Sigmoid colon (tissue), 7 donors: ENCODE measurements at places on chromosomes 3 and 15. TPM values are rescaled to one million over a fixed set of nuclear protein-coding genes. Genes with fewer than 3 reads are reported as not detected.

CX3CR1 gene
- total RNA-seq = 0.16 TPM

DNA sequence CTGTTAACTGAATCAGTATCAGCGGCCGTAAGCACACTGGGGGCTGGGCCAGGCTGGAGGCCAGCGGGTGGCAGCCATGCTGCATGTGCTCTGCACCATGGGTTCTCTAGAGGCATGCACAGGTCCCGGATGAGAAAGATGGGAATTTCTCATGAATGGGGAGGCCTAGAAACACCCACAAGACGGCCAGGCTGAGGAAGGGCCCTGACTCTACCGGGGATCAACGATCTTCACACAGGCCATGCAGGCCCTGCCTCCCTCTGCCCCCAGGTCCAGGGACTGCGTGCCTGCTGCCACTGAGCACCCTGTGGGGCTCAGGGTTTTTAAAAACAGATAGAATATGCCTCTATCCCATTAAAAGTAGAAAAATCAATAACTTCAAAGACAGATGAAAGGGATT lies 32.7 kb downstream of the SLC41A3 start:
- no peak overlapping the region for H3K27ac ChIP-seq
- no peak for DNase-seq
- no peak overlapping the region for H3K4me3 ChIP-seq
- no peaks in the 10 kb centered on the region for H3K36me3 ChIP-seq
- H3K4me1 ChIP-seq = no peaks in the 10 kb centered on the region

GRCh38 chr3:52704611-52705437 lies 767 bp downstream of the GLT8D1 start:
- H3K36me3 ChIP-seq = peaks cover 5% of the 10 kb centered on the region
- H3K4me3 ChIP-seq = peak overlapping the region; percentile 65
- H3K27me3 ChIP-seq = no peaks in the 10 kb centered on the region
- peak overlapping the region; percentile 86 for H3K27ac ChIP-seq
- no peaks in the 10 kb centered on the region for H3K4me1 ChIP-seq
- no peak for DNase-seq

- DNase-seq = no peak
- H3K27me3 ChIP-seq = no peaks in the 10 kb centered on the region
- no peak overlapping the region for H3K4me3 ChIP-seq
Measured at GRCh38 chr15:70093070-70093469, 4.6 kb downstream of the TLE3 start.

GRCh38 chr3:4355401-4356219 lies 52.4 kb downstream of the SETMAR start:
- no peak overlapping the region for H3K27ac ChIP-seq
- H3K36me3 ChIP-seq = no peaks in the 10 kb centered on the region
- no peaks in the 10 kb centered on the region for H3K27me3 ChIP-seq
- H3K4me1 ChIP-seq = peaks cover 12% of the 10 kb centered on the region
- no peak overlapping the region for H3K4me3 ChIP-seq

KCNMB2 gene
- 3.2 TPM for total RNA-seq

DNA sequence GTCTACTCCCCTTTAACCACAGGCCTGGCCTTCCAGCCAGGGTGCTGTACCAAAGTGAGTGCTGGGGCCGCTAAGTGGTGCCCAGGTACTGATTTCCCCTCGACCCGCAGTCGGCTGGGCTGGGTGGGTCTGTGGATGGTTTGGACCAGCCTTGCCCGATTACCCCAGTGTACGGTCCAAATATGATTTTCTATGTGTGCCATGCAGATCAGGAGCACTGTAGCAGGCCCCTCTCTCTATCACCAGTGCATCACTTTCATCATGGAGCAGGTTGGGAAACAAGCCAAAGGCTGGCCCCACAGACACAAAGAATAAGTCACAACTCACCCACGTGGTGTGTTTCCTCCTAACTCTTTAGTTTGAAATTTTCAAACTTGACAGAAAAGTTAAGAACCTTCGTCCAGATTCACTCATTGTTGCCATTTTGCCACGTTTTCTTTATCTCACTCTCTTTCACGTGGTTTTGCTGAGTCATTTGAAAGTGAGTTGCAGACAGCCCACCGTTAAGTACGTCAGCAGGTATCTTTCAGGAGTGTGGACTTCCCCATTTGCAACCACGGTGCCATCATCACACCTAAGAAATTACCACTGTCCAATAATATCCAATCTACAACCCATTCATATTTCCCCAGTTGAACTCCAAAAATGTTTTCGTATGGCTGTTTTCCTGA lies 37.0 kb downstream of the ZNF710 start:
- no peaks in the 10 kb centered on the region for H3K4me1 ChIP-seq
- H3K36me3 ChIP-seq = no peaks in the 10 kb centered on the region
- DNase-seq = peak; percentile 58
- no peaks in the 10 kb centered on the region for H3K27me3 ChIP-seq
- H3K4me3 ChIP-seq = no peak overlapping the region

GRCh38 chr3:43770426-43771103 lies 79.8 kb downstream of the ABHD5 start:
- peaks cover 21% of the 10 kb centered on the region for H3K4me1 ChIP-seq
- no peaks in the 10 kb centered on the region for H3K36me3 ChIP-seq
- peak overlapping the region; percentile 69 for H3K27ac ChIP-seq
- H3K27me3 ChIP-seq = no peaks in the 10 kb centered on the region

DNA sequence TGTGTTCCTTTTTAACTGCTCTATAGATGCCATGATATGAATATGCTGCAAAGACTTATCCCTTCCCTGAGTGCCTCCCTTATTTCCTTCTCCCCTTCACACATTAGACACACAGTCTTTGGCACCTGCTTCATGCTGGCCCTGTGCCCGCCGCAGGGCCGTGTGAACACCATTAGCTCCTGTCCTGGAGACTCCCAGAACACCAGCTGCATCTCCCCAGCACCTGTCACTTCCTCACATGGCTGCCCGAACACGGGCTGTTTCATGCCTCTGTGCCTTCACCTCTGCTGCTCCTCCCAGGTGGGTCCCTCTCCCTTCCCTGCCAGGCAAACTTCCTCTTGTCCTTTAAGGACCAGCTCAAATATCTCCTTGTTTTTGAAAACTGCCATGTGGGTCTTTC lies 40.5 kb upstream of the SEC13 start:
- no peaks in the 10 kb centered on the region for H3K4me1 ChIP-seq
- H3K27me3 ChIP-seq = no peaks in the 10 kb centered on the region
- H3K4me3 ChIP-seq = no peak overlapping the region
- H3K36me3 ChIP-seq = no peaks in the 10 kb centered on the region

DNA sequence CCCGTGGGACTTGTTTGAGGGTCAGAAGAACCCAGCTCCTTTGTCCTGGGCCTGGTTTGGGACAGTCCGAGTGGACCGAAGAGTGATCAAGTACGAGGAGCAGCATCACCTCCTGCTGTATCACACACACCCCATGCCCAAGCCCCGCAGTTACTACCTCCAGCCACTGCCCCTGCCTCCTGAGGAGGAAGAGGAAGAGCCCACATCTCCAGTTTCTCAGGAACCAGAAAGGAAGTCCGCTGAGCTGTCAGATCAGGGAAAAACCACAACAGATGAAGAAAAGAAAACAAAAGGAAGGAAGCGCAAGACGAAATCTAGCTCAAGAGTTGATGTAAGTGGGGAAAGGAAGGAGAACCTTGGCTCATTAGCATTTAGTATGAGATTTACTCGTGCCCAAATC lies 3.3 kb upstream of the P2RY12 start:
- no peak overlapping the region for H3K27ac ChIP-seq
- H3K27me3 ChIP-seq = no peaks in the 10 kb centered on the region

GRCh38 chr3:109784852-109785631 lies 447.7 kb upstream of the DPPA4 start:
- H3K27ac ChIP-seq = no peak overlapping the region
- no peak for DNase-seq
- H3K36me3 ChIP-seq = no peaks in the 10 kb centered on the region
- H3K4me1 ChIP-seq = no peaks in the 10 kb centered on the region

DNA sequence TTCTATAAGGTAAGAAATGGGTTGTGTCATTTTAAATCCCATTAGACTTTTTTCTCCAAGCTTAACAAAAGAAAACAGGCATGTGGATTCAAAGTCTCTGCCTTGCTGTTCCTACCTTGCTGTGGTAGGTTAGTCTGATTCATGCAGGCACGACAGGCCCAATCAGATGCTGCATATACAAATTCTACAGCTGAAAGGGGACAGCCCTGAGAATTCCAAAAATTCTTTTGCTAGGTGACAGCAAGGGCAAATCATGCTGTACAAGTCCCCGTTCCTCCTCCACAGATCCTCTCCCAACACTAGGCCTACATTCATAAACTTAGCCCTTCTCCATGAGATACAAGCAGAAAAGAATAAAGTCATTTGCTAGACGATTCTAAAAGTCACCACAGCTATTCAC lies 161.2 kb upstream of the THBS1 start:
- H3K27ac ChIP-seq = no peak overlapping the region
- H3K4me3 ChIP-seq = no peak overlapping the region
- H3K27me3 ChIP-seq = no peaks in the 10 kb centered on the region
- no peak for DNase-seq
- H3K4me1 ChIP-seq = no peaks in the 10 kb centered on the region

DNA sequence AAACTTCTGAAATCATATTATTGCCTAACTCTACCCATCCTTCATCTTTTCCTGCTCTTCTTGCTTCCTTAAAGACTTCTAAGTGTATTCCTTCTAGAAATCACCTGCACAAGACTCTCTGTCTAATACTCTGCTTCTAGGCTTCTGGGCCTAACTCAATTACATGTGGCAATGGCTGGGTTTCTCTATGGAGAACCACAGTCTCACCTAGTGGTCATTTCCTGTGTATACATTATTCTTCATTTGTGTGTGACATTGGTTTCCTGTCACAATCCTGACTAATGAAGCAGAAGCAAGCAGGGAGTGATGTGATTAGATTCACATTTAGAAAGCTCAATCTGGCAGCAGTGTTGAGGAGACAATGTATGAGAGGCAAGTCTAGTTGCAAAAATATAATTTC lies 16.9 kb upstream of the CLDN1 start:
- peaks cover 6% of the 10 kb centered on the region for H3K4me1 ChIP-seq
- no peaks in the 10 kb centered on the region for H3K36me3 ChIP-seq
- DNase-seq = no peak
- no peaks in the 10 kb centered on the region for H3K27me3 ChIP-seq

GRCh38 chr15:70065006-70065722 lies 32.6 kb downstream of the TLE3 start:
- peak overlapping the region; percentile 6 for H3K27ac ChIP-seq
- H3K4me3 ChIP-seq = no peak overlapping the region
- peaks cover 70% of the 10 kb centered on the region for H3K36me3 ChIP-seq
- peaks cover 80% of the 10 kb centered on the region for H3K4me1 ChIP-seq
- no peaks in the 10 kb centered on the region for H3K27me3 ChIP-seq

DNA sequence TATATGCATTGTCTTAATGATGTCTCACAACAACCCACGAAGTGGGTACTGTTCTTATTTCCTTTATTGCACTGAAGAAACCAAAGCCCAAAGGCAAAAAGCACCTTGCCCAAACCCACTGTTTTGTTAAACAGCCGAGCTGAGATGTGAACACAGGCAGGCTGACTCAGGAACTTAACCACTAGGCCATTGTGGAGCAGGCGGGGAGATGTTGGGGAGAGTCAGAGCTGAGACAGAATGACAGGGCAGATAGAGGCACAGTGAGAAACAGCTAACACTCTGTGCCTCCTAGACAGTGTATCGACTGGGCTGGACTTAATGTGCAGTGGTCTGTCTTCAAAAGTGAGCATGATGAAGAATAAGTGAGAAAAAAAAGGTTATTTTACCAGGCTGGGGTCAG lies 56.5 kb downstream of the RPLP1 start:
- DNase-seq = no peak
- no peak overlapping the region for H3K4me3 ChIP-seq
- H3K36me3 ChIP-seq = no peaks in the 10 kb centered on the region
- no peak overlapping the region for H3K27ac ChIP-seq
- H3K27me3 ChIP-seq = no peaks in the 10 kb centered on the region
- no peaks in the 10 kb centered on the region for H3K4me1 ChIP-seq

DNA sequence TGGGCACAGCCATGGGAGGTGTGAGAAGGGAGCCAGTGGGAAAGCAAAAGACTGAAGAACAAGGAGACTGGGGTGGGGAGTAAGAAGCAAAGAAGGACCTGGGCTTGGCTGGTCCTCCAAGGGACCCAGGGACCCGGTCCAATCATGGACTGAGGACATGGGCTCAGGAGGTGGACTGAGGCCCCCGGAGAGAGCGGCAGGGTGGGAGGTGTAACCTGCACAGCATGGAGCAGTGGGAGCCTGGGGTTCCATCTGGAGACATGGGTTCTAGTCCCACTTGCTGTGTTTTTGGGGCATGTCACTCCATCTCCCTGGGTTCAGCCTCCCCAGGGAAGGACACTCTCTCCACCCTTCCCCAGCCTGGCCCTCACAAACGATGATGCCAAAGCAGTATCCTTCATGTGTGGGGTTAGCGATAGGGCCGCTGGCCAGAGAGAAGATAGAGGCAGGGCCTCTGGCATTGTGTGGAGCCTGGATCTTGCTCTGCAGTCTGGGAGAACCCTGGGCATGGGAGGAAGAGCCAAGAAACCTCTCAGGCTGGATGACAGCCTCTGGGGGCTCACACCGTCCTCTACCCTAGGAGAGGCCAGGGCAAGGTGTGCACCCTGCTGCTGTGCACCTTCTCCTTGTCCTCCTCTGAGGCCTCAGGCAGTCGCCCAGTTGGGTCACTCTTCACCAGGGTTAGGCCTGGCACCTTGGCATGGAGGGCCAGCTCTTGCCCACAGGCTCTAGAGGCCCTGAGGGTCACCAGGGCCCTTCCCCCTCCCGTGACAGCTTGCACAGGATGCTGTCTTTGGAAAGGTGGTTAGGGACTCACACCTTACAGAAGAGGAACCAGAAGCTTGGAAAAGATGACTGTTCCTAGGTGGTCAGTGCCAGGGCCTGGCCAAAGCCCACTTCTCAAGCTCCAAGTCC lies 26.0 kb downstream of the FBXW12 start:
- no peak overlapping the region for H3K4me3 ChIP-seq
- H3K4me1 ChIP-seq = no peaks in the 10 kb centered on the region
- DNase-seq = no peak
- H3K36me3 ChIP-seq = no peaks in the 10 kb centered on the region

GRCh38 chr3:171256445-171257250 lies 203.6 kb downstream of the TNIK start:
- H3K27me3 ChIP-seq = no peaks in the 10 kb centered on the region
- H3K4me3 ChIP-seq = no peak overlapping the region
- peaks cover 21% of the 10 kb centered on the region for H3K4me1 ChIP-seq
- H3K36me3 ChIP-seq = no peaks in the 10 kb centered on the region
- no peak for DNase-seq

CTDSPL gene
- 69.0 TPM for total RNA-seq

GRCh38 chr3:55486101-55486856 lies 827 bp downstream of the WNT5A start:
- H3K27ac ChIP-seq = peak overlapping the region; percentile 83
- peak overlapping the region; percentile 80 for H3K4me3 ChIP-seq
- H3K27me3 ChIP-seq = peaks cover 5% of the 10 kb centered on the region
- H3K36me3 ChIP-seq = no peaks in the 10 kb centered on the region
- peak; percentile 81 for DNase-seq
